ENCODE measurements at places on chromosomes 2 and 18.

- DNase-seq = no peak
Measured at GRCh38 chr2:73931531-73932500, 5.1 kb downstream of the DGUOK start.

GRCh38 chr2:40752796-40753195 lies 300.9 kb upstream of the SLC8A1 start:
- no peak for DNase-seq

- no peak for DNase-seq
Measured at GRCh38 chr18:55264108-55264507, 304.8 kb upstream of the CCDC68 start.

DNA sequence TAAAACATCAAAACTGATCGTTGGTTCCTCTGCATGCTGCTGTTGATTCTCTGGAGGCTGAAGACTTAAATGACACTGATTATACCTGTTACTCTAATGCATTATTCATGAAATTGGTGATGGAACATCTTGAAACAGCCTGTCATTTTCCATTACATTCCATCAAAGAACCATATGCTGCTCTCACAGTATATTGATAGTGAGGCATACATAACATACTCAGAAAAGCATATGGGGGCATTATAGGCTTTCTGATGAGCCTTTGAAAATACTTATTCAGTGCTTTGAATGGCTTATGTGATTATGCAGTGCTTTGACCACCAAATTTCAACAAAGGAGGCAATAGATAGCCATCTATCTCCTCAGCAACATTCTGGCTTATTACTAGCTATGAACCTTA lies 392.1 kb downstream of the CDH19 start:
- DNase-seq = no peak

GRCh38 chr18:73980289-73980979 lies 167.2 kb downstream of the FBXO15 start:
- DNase-seq = no peak

DNA sequence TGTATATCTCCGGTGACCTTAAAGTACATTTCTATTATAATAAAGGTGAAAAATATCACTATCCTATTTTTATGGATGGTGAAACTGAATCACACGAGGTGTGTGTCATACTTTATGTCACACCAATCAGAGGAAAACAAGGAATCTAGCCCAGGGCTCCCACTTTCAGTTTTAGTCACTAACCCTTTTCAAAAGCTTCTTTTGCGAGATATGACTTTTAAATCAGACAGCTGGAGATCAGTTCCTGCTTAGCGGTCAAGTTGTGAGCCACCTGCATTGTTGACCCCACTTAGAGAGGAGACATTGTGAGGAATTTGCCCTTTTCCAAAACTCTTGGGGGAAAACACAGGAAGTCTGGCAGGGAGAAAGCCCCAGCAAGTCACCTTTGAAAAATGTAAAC lies 70.5 kb downstream of the CPS1 start:
- DNase-seq = no peak

DNA sequence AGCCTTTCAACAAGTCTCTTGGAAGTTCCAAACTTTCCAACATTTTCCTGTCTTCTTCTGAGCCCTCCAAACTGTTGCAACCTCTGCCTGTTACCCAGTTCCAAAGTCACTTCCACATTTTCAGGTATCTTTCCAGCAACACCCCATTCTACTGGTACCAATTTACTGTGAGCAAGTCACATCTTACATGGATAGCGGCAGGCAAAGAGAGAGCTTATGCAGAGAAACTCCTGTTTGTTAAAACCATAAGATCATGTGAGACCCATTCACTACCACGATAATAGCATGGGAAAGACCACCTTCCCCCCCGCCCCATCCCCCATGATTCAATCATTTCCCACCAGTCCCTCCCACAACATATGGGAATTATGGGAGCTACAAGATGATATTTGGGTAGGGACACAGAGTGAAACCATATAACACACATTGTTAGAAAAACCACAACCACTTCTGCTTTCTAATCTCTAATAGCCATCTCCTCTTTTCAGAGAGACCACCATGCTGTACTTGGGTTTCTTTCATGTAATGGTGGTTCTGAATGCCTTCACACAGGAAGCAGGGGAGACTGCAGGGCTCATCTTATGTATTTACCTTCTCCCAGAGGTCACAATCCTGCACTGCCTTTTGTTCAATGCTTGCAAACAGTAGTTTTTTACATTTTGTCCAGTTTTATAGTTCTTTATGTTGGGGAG lies 46.0 kb upstream of the CALCRL start:
- DNase-seq = no peak

GRCh38 chr2:143675021-143675420 lies 545.8 kb downstream of the ARHGAP15 start:
- no peak for DNase-seq

DNA sequence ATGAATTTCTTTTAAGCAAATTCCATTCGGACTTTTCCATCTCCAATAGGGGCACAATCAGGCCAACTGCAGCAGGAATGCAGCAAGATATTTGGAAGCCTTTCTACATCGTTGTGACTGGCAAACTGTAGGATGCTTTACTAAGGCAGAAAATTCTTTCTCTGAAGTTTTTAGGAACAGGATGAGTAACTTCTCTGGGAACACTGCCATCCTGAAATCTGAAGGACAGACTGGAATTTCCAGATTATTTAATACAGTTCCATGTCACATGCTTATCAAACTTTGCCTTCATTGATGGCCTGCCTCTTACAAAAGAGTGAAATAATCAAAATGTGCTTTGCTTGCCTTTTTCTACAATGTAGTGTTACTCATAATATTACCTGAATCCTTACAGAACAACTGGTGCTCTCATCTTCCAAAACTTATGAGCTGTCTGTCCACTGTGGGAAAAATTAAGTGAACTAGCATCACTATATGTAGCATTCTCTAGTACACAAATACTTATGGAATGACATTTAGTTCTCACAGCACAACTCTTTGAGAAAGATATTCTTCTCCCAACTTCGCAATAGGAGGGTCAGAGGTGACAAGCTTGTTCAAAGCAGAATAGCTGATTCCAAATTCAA lies 32.0 kb upstream of the MAP2 start:
- DNase-seq = no peak

GRCh38 chr2:46114996-46115395 lies 182.2 kb upstream of the EPAS1 start:
- no peak for DNase-seq

GRCh38 chr2:186950694-186951093 lies 101.7 kb upstream of the ZSWIM2 start:
- DNase-seq = no peak

GRCh38 chr2:44938287-44939105 lies 3.0 kb upstream of the SIX3 start:
- no peak for DNase-seq

GRCh38 chr2:158666969-158667368 lies 128.1 kb upstream of the DAPL1 start:
- no peak for DNase-seq

All from activated T-cell treated with anti-CD3 and anti-CD28 coated beads, Interleukin-2, amount 50 U/mL, for 1 hour (primary cell).